ENCODE measurements at places on chromosomes 5 and 9. TPM values are rescaled to one million over a fixed set of nuclear protein-coding genes. Genes with fewer than 3 reads are reported as not detected.

The C5orf46 gene
- total RNA-seq: not detected

The SHROOM1 gene
- total RNA-seq: 11.0 TPM

The IFNK gene
- total RNA-seq: not detected

The SPINK13 gene
- total RNA-seq: not detected

The GFI1B gene
- total RNA-seq: not detected

The PFN3 gene
- not detected for total RNA-seq

The OCLN gene
- total RNA-seq: 11.9 TPM
